ENCODE measurements at places on chromosomes 5 and 9. TPM values are rescaled to one million over a fixed set of nuclear protein-coding genes. Genes with fewer than 3 reads are reported as not detected.

Gene IFNK
- polyA plus RNA-seq = not detected

- H3K27me3 ChIP-seq = no peaks in the 10 kb centered on the region
- no peak for DNase-seq
- no peaks in the 10 kb centered on the region for H3K4me1 ChIP-seq
Observed at GRCh38 chr5:58985759-58986158, 402.9 kb downstream of the RAB3C start.

Gene ANKRD34B
- not detected for polyA plus RNA-seq

DNA sequence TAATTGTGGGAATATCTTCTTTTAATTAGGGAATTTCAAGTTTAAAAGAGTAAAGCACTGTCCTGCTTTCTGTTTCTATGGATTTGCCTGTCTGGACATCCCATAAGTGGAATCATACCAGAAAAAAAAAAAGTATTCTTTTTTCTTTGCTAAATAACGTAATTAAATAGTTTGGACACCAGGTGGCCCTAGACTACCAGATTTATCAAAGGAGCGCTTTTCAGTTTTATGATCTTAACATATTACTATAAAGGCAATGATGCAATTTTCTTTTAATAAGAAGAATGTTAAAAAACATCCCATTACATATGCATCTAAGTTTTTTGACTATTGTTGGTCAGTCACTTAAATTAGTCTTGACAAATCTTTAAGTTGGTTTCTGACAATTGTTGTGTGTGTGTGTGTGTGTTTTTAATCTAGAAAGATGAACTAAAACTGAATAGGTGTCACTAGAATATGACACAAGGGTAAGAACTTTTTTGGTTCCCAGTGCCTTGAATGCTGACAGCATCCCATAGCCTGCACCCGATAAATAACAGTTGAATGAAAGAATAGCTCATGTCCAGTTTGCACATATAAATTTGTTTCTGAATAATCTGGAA, 49.5 kb downstream of the C5orf22 start:
- no peaks in the 10 kb centered on the region for H3K4me1 ChIP-seq
- H3K27me3 ChIP-seq = peaks cover 5% of the 10 kb centered on the region
- no peak overlapping the region for H3K4me3 ChIP-seq

DNA sequence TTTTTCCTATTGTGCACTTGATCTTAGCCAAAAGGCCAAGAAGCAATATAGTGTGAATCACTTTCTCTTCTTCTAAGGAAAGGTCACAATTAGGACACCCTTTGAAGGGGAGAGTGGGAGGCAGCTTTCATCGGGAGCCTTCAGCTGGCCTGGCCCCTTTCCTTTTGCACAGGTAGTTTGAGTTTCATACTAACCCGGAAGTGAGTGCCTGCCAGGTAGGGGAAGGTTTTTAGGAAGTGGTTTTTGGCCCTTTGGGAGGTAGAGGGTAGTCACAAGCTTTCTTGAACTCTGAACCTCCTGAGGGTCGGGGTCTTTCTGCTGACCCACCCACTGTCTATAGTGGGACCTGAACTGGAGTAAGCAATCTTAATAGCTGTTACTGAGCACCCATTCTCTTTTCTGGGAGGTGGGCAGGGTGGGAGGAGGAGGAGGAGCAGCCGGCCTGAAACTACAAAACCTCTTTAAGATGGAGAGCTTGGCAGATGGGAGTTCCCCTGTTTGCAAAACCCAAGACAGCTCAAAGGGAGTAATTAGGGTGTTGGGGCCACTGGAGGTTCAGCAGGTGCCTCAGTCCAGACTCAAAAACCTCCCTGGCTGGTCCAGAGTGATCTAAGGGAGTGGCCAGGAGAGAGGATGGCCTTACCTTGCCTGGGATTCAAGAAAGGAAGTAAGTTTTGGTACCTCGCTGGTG, 6.0 kb downstream of the LARP1 start:
- H3K4me1 ChIP-seq = peaks cover 18% of the 10 kb centered on the region
- H3K4me3 ChIP-seq = no peak overlapping the region
- H3K27me3 ChIP-seq = no peaks in the 10 kb centered on the region
- no peak for DNase-seq
- peaks cover 62% of the 10 kb centered on the region for H3K36me3 ChIP-seq
- H3K27ac ChIP-seq = peak overlapping the region; percentile 38

Gene MEF2C
- 25.1 TPM for polyA plus RNA-seq

Gene IFNA13
- not detected for polyA plus RNA-seq

GRCh38 chr5:113108485-113108884, 131.9 kb downstream of the DCP2 start:
- H3K4me3 ChIP-seq = no peak overlapping the region
- H3K4me1 ChIP-seq = no peaks in the 10 kb centered on the region
- DNase-seq = no peak
- H3K36me3 ChIP-seq = no peaks in the 10 kb centered on the region

GRCh38 chr5:154518438-154518867, 40.4 kb upstream of the HAND1 start:
- no peaks in the 10 kb centered on the region for H3K36me3 ChIP-seq
- H3K27me3 ChIP-seq = peaks cover 19% of the 10 kb centered on the region
- no peak overlapping the region for H3K27ac ChIP-seq
- peak; percentile 55 for DNase-seq
- peaks cover 22% of the 10 kb centered on the region for H3K4me1 ChIP-seq

DNA sequence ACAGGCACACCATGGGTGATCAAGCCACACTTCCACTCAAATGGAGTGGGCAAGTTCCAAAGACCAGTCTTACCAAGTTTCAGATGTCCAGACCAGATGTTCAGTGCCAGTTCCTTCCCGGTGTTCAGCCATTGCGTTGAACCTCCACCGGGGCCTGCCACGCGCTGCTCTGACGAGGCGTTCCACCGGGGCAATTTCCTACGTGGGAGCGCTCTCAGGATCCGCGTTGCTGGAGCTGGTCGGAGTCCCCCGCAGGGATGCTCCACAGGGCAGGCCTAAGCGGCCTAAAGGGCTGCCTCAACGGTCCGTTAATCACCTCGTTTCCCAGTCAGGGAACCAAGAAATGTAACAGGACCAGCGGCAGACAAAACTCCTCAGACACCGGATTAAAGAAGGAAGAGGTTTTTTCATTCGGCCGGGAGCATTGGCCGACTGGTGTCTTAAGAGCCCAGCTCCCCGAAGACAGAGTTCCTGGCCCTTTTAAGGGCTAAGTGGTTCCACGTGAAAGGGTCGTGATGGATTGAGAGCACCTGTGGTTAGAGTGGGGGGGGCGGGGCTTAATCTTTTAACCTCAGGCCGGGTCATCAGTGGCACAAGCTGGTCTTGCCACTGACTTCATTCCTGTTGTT, 35.7 kb upstream of the PPP1R26 start:
- no peak for DNase-seq
- H3K36me3 ChIP-seq = no peaks in the 10 kb centered on the region

- no peak overlapping the region for H3K27ac ChIP-seq
- H3K4me1 ChIP-seq = no peaks in the 10 kb centered on the region
- peaks cover 8% of the 10 kb centered on the region for H3K27me3 ChIP-seq
- no peaks in the 10 kb centered on the region for H3K36me3 ChIP-seq
Observed at GRCh38 chr5:50724-51499, 41.1 kb upstream of the PLEKHG4B start.
